NCI-H524 treated with DMSO at 0.1 percent for 48 hours (cell line): ENCODE measurements at places on chromosomes 2 and 18.

DNA sequence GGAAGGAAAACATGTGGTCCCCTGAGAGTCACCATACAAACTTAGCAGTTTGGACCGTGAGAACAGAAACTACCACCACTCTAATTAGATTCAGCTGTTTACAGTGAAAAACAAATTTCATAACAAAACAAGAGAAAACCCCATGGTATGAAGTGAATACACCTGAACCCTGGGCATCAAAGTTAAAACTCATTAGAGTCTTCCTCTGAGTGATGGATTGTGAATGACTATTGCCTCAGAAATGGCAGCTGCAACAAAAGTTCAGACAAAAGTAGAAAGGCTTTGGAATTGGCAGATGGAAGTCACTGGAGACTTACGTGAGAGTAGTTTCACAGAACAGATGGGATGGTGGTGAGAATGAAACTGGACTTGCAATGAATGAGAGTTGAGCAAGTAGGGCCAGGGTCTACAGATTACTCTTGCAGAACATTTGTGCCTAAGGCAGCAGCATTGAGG is 98.0 kb downstream of the AAK1 start:
- peak; percentile 6 for DNase-seq

DNA sequence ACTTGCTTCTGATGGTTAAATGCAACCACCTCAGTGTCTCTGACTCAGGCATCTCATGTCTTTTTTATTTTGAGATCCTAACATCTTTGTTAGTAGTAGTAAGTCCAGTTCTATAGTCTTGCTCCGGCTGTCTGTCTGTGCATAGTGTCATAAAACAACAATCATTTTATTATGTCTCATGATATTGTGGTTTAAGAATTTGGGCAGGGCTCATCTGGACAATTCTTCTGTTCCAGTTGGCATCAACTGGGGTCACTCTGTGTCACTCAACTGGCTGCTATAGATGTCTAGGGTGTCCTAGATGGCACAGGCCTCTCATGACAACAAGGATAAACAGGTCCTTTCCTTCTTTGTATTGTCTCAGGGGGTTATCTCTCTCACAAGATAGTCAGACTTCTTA is 299.6 kb upstream of the ZNF521 start:
- no peak for DNase-seq

DNA sequence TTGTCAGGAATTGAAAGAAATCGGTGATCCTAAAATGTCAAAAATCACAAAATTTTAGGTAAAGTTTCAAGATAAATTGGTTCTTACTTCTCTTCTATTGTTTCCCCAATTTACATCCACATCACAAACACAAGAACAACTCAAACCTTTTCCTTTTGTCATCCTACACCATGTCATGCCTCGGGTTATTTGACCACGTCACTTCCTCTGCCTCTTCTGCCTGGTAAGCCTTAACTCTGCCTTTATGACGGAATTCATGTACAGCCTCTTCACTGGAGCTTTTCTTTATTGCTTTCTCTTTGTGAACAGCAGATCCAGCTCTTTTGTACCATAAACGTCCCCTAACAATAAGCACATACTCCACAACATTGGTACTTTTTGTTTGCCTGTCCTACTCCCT is 258.0 kb downstream of the DPP10 start:
- DNase-seq = no peak

GRCh38 chr2:88608184-88608583 is 19.1 kb downstream of the EIF2AK3 start:
- no peak for DNase-seq

GRCh38 chr2:136027112-136027511 is 41.7 kb upstream of the DARS1 start:
- no peak for DNase-seq
